ENCODE measurements at places on chromosomes 2 and 18.

DNA sequence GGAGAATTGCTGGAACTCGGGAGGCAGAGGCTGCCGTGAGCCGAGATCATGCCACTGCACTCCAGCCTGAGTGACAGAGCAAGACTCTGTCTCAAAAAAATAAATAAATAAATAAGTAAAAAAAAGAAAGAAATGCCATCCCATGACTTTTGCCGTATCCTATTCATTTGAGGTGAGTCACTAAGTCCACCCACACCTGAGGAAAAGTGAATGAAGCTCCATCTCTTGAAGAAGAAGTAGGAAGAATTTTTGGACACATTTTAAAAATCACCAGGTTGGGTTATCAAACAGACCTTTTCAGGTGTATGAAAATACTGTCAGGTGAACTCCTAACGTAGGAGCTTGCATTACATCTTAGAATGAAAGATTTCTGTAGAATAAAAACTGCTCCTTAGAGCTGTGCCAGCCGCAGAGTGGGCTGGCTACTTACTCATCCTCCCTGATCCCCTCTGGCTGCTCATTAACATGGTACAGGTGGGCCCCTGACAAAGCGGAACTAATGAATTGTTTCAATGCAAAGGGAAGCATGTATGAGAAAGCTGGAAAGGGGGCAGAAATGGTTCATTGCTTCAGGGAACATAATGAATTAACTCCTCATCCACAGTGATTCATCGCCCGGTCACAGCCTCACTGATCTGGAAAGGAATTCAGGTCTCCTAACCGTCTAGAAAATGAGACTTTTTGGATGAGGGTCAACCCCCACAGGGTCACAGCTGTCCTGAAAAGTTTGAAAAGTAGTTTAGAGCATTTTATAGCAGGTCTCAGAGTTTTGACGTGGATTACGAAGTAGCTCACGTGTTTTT is 191.4 kb downstream of the SPP2 start:
- DNase-seq, result no peak

- no peak for DNase-seq
Observed at GRCh38 chr18:55097456-55098170, 138.4 kb upstream of the CCDC68 start.

- DNase-seq, result no peak
Observed at GRCh38 chr2:166700079-166700478, 188.2 kb upstream of the XIRP2 start.

DNA sequence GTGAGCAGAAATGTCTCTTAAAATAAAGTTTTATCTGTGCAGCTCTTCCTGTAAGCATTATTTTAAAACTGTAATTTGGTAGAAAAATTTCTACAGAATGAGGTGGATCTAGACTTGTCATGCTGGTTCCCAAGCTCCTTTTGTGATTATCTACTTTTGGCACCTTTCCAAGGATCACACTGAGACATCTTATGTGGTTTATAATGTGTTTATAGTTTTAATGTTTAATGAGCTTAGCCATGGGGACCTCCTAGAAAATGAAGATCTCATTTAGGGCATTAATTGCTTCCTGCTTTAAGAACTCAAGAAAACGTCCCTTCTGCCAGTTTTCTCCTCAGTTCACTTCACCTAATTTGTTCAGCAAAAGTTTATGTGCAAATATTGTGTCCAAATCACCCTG is 468.4 kb downstream of the SUCLG1 start:
- DNase-seq, result no peak

DNA sequence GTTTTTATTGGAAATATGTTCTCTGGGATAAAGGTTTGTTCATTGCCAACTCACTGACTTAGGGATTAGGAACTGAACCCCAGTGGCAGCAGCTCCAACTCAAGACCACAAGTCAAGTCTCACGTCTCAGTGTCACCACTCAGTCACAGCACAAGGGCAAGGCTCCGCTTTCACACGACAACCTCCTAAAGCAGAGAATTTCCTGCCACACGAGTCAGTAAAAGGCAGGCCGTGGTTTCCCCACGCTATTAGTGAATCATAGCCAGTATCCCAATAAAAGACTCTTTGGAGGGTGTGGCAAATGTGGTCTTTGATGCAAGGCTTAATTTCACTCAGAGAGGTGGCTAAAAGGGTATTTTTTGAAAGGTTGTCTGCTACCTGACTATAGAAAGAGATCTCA is 57.6 kb downstream of the PIEZO2 start:
- no peak for DNase-seq
